ENCODE measurements at places on chromosomes 11 and 22. TPM values are rescaled to one million over a fixed set of nuclear protein-coding genes. Genes with fewer than 3 reads are reported as not detected.

IGSF22 gene
- total RNA-seq: 1.4 TPM

NXPE4 gene
- not detected for total RNA-seq

CHRDL2 gene
- total RNA-seq: not detected

RBMXL2 gene
- not detected for total RNA-seq

NFAM1 gene
- 0.15 TPM for total RNA-seq

DEFB131B gene
- not detected for total RNA-seq

MS4A12 gene
- total RNA-seq: not detected

SAA1 gene
- not detected for total RNA-seq

Measured in activated T-helper 17 cell treated with anti-CD3 and anti-CD28 coated beads, Interleukin-2, amount 50 U/mL, for 72 hours (primary cell).